Stimulated activated CD4-positive, alpha-beta T cell treated with anti-CD3 and anti-CD28 coated beads, Interleukin-12 subunit alpha, Interleukin-12 subunit beta, amount 100 ng/mL, for 4 hours (primary cell): ENCODE measurements at places on chromosomes 6 and 20.
A peak's percentile ranks its signal among the peaks of the same experiment; 100 is the strongest.

DNA sequence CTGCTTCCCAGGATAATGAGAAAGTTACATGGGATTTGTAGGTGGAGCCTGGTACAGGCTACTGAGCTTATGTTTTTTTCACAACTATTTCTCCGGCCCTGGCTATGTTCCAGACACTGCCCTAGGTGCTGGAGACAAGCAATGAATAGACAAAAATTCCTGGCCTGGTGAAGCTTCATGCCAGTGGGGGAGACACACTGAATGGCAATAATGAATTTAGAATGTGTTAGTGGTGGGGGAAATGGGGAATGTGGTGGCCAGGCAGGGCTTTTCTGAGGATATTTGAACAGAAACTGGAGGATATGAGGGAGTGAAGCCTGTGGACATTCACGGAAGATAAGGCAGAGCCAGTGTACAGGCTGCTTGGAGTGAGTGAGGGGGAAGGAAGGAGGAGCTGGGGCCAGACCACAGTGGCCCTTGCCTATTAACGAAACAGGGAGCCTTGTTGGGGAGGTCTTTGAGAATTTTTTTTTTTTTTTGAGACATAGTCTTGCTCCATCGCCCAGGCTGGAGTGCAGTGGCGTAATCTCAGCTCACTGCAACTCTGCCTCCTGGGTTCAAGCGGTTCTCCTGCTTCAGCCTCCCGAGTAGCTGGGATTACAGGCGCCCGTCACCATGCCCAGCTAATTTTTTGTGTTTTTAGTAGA lies 6.6 kb downstream of the FOXS1 start:
- no peak for DNase-seq

- peak; percentile 67 for DNase-seq
Measured at GRCh38 chr6:26329763-26330511, 35.1 kb upstream of the BTN3A2 start.

- DNase-seq = no peak
Measured at GRCh38 chr20:47020231-47020630, 125.6 kb downstream of the EYA2 start.

DNA sequence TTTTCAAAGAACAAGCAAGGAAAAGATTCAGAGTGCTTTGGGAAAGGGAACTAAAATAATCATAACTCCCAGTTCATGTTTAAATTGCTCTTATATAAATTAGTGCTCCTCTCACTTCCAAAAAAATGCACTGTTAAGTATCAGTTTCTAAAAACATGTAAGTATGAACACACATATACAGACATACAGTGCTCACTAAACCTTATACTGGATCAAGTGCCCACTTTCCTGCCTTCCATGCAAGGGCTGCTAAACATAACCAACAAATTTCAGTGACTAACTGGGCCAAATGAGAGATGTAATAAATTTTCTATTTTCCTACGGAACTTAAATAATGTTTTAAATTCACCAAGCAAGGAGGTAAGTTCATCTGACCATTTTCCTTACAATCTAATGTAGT lies 6.4 kb downstream of the TFAP2A start:
- DNase-seq = no peak

DNA sequence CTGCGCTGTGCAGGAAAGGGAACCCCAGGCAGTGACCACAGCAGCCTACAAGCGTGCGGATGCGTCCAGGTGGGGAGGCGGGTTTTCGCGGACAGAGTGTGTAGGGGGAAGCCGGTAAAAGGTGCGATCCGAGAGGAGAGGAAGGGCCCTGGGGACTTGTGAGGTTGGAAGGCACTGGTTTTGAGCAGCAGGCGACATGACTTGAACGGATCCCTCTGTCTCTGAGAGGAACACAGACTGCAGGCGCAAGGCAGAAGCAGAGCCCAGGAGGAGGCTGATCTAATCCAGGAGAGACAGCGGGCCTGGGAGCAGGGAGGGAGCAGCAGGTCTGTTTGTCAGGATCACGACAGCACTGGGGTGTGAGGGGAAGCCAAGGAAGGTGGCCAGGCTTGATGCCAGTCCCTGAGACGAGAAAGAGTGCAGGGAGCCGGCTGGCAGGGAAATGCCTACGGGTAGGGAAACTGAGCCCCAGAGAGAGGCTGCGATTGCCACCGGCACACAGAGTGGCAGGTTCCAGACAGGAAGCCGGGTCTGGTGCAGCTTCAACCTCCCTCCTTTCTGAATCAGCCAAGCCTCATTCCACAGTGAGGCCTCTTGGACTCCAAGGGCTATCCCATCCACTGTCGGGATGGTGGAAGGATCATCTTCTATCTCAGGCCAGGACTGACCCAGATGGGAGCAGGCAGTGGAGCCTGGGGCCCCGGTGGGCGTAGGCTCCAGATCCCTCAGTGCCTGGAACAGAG lies 57.1 kb downstream of the HNF4A start:
- DNase-seq = no peak

DNA sequence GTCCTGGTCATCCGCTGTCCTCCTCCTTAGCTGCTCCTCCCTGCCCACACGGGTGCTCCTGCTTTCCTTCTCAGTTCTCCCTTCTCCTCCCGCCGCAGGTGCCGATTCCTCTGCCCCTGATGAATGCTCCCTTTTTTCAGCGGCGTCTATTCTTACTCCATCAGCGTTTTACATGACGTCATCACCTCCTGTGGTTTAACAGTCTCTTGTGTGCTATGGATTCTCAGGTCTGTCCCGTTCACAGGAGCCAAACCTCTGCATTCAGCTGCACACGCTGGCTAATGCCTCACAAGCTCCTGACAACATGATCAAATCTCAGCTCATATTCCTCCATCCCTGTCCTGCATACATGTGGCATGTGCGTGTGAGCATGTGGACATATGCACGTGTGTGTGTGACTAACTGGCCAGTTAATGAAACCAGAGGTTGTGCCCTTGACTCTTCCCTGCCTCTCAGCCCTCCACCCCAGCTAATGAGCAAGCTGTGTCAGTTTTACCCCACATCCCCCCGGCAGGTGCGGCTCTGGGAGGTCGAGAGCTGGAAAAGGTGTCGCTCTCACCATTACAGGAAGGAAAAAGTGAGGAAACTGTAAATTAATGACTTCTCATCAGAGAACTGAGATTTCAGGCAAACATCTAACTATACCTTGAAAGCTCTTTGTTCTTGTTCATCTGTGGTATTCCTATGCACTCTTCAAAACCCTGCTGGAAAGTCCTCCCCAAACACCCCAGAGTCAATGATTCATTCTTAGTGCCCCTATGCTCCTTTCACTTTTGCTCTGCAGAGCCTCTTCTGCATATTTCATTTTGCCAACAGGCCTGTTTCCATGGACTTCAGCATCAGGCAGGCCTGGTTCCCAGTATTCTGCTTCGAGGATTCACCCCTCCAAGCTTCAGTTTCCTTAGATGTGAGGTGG lies 163.1 kb downstream of the TTLL2 start:
- no peak for DNase-seq

GRCh38 chr6:139586273-139586672 lies 211.8 kb upstream of the CITED2 start:
- DNase-seq = no peak

DNA sequence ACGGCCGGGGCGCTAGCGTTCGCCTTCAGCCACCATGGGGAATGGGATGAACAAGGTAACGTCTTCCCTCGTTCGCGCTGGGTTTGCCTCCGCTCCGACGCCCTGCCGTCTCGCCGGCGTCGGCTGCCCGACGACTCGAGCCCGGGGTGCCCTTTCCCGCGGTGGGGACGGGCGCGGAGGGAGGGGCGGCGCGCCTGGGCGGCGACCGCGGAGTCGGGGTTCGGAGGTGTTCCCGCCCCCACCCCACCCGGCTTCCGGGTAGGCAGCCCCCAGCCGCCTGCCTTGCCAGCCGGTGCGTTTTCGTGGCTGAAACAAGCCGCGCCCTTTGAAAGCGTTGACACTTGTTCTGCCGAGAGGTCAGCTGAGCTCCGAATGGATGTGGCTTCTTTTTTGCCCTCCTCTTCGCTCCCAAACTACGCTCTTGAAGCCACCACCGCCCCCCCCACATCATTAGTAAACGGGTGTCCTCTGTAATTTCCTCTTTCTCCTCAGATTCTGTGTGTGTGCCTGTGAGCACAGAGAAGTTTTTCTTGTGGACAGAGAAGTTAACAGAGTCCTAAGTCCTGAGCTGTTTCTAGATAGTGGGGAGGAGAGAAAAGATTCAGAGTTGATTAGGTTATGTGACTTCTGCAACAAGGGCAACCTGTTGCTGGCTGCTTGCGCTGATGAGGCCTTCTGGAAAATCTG lies 362 bp downstream of the DUSP22 start:
- peak; percentile 68 for DNase-seq
